ENCODE measurements at places on chromosomes 11 and 22.

DNA sequence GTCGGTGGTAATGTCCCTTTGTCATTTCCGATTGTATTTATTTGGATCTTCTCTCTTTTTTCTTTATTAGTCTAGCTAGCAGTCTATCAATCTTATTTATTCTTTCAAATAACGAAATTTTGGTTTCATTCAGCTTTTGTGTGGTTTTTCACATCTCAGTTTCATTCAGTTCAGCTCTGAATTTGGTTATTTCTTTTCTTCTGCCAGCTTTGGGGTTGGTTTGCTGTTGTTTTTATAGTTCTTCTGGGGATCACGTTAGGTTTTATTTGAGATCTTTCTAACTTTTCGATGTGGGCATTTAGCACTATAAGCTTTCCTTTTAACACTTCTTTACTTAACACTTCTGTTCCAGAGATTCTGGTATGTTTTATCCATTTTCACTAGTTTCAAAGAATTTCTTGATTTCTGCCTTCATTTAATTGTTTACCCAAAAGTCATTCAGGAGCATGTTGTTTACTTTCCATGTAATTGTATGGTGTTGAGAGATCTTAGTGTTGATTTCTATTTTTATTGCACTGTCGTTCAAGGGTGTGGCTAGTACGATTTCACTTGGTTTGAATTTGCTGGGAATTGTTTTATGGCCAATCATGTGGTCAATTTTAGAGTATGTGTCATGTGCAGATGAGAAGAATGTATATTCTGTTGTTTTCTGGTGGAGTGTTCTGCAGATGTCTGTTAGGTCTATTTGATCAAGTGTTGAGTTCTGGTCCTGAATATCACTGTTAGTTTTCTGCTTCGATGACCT lies 7.7 kb upstream of the SCGB1D1 start:
- DNase-seq: no peak

GRCh38 chr22:44067033-44067432 lies 42.9 kb downstream of the PARVB start:
- no peak for DNase-seq

- DNase-seq: no peak
These were observed 115.5 kb downstream of the UVRAG start for GRCh38 chr11:75930534-75930933.

GRCh38 chr11:78039919-78040671 lies 17.0 kb upstream of the KCTD14 start:
- DNase-seq: peak; percentile 66

DNA sequence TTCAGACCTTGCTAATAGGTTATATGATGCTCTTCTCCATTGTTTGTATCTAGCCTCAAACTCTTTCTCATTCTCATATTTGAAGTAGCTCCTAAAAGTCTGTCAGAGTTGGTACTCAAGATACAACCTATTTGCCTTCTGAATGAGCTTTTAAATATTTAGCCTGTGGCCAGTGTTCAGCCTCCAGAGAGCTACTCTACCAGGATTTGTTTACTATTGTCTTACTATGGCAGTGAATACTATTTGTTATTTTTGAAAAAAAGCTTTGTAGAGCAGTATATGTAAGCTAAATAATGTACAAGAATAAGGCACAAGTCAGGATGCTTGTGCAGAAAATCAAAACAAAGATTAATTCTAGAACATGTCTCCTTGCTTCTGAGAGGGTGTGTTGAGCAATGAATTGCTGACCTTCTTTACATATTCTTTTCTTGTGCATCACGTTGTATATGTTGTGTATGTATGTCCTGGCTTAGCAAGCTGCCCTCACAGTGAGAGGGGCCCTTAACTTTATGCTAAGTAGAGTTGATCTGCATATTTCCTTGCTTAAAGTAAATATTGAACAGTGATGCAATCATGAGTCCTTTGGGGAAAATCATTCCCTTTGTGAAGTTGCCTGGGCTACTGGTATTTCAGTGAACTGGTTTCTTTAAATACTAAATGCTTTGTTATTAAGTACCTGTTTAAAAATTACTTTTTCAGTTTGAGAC lies 438.0 kb downstream of the LUZP2 start:
- DNase-seq: no peak

DNA sequence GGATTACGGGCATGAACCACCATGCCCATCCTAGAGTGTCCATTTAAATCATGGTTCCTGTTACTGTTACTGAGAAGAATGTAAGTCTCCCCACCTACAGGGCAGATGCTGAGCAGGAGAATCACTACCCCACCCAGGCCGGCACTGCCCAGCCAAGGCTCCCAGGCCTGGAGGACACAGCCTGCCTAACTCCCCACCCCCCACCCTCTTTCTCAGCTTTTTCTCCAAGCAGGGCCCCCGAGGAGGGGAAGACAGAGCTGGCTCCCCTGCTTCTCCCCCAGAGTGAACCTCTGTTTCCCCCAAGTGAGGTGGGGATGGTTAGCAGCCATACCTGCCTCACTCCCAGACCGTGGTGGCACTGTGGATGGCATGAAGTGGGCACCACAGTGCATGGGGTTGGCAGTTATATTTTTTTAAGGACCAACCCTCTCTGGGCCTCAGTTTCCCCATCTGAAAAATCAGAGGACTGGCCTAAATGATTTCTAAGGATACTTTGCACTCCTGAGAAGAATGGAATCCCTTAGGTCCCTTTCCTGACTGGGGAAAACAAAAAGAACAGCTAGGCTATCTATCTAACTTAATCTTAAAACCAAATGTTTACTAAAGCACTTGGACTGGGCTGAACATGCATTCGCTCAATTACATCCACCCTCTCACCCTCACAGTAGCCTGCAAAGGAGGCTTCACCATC lies 5.0 kb downstream of the CBX7 start:
- peak; percentile 56 for DNase-seq

DNA sequence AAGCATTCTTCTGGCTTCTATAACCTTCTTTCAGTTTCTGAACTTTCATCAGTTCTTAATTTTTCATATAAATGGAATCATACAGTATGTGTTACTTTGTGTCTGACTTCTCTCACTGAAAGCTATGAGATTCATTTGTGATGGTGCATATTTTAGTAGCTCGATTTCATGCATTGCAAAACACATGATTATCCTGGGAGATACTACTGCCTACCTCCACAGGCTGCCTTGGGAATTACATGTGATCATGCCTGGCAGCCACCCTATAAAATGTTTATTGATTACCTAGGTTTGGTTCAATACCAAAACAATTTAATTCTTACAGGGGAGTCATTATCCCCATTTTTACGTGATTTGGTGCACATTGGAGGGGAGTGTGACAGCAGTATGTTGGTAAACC lies 34.1 kb upstream of the PAK1 start:
- no peak for DNase-seq

GRCh38 chr11:132125988-132126871 lies 755.8 kb downstream of the NTM start:
- no peak for DNase-seq
